Kasumi-1 (cell line): ENCODE measurements at places on chromosomes 2 and 18.

DNA sequence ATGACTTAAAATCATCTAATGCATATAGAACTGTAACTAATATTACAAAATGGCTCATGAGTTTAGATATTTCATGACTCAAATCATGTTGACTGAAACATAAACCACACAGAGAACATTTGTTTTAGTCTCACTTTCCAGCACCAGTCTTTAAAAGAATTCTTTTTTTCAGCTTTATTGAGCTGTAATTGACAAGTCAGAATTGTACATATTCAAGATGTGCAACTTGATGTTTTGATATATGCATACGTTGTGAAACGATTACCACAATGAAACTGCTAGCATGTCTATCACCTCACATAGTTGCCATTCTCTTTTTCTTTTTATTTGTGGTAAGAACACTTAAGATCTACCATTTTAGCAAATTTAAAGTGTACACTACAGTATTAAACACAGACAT is 25.0 kb upstream of the TMEM178A start:
- DNase-seq: no peak

- no peak for DNase-seq
Measured at GRCh38 chr2:150491943-150492342, 4.5 kb upstream of the RND3 start.

DNA sequence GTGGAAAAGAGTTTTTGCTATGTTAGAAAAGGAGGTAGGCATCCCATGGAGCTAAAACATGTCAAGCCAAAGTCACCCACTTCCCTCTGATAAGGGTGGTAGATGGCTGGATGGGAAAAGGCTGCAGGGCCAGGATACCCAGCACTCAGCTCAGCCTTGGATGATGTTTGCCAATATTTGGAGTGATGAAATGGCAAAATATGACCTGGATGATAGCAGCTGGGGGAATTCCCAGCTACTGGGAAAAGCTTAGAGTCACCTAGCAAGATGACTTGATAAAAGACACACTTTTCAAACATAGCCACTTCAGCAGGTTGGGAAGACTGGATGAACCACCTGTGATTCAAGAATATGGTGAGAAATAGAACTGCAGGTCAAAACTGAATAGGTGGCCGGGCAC is 10.1 kb downstream of the RFX8 start:
- no peak for DNase-seq

DNA sequence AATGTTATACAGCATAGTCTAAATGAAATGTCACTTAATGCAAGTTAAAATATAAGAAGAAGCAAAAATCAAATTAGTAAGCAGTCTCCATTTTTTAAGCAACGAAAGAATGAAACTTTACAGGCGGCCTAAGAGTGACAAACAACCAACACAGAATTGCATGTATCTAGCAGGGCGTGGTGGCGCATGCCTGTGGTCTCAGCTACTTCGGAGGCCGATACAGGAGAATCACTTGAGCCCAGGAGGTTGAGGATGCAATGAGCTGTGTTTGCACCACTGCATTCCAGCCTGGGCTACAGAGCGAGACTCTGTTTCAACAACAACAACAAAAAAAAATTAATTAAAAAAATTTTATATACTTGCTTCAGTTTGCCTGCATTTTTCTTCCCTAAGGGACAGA is 16.6 kb downstream of the RBMS1 start:
- DNase-seq: no peak

GRCh38 chr2:134640494-134640893 is 78.3 kb downstream of the TMEM163 start:
- DNase-seq: no peak

DNA sequence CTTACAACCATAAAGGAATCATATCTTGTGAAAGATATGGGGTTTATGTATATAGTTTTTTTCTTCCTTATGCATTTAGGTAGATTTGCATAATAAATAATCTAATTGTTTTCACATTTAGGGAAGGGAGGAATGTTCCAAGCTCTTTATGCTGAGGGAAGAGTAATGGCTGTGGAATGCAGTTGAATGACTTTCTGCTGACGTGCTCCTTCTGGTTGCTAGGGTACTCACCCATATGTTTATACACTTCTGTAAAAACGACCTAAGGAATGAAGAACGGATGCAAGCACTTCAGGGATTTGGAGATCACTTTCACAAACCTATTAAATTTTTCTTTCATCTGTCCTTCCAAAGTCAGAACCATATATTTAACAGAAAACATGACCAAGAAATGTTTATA is 29.2 kb upstream of the PPP4R1 start:
- no peak for DNase-seq

DNA sequence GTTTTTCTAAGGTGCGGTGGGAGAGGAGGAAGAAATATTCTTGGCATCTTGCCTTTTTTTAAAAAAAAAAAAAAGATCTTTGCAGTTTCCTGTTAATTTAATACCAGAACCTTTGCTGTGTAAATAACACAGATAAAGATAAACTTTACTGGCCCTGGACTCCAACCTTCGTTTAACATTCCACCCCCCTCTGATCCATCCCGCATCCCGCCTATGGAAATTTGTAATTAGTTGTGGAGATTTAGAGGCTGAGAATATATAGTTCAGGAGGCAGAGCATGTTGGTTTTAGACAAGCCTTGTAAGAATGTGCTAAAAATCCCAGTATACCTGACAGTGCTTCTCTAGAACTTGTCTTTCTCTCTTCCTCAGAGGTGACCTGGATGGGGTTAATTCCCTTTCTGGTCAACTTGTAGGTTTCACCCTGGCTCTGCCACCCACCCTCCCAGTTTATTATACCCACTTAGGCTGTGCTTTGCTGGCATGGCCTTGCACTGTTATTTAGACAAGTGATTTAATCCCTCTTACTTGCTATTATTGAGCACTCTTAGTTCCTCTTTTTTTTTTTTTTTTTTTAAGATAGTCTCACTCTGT is 2.9 kb upstream of the C2orf72 start:
- no peak for DNase-seq

- DNase-seq: peak; percentile 36
Measured at GRCh38 chr2:17719562-17720371, 33.8 kb downstream of the SMC6 start.

GRCh38 chr18:62522504-62523254 is at the start of gene ZCCHC2:
TSS of gene ZCCHC2 (plus strand) at chr18:62523025. CDS start at chr18:62523425, 400 bp downstream.
- DNase-seq: peak; percentile 93

GRCh38 chr2:103959174-103960128 is 894.5 kb upstream of the POU3F3 start:
- peak; percentile 47 for DNase-seq

- DNase-seq: no peak
Measured at GRCh38 chr2:240947607-240948006, 41.5 kb downstream of the CROCC2 start.

- DNase-seq: peak; percentile 44
Measured at GRCh38 chr2:231674587-231675338, 33.6 kb upstream of the PTMA start.

- peak; percentile 57 for DNase-seq
Measured at GRCh38 chr2:39377226-39377939, 59.7 kb downstream of the MAP4K3 start.

DNA sequence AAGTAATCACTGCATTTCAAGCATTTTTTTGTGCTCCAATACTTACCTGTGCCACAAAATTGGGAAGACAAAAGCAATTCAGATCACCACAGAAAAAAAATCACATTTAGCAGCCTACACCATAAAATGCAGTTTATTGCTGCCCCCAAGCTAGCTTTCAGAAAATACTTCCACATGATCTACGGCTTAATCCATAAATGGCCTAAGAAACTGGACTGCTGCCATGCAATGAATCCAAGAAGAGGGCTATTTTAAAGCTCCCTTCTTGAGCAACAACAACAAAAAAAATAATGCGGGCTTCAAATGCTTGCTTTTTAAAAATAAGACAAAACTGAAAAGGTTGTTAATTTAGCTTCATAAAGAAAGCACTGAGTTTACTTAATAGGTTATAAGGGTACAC is 272.3 kb downstream of the RAD51AP2 start:
- DNase-seq: no peak

DNA sequence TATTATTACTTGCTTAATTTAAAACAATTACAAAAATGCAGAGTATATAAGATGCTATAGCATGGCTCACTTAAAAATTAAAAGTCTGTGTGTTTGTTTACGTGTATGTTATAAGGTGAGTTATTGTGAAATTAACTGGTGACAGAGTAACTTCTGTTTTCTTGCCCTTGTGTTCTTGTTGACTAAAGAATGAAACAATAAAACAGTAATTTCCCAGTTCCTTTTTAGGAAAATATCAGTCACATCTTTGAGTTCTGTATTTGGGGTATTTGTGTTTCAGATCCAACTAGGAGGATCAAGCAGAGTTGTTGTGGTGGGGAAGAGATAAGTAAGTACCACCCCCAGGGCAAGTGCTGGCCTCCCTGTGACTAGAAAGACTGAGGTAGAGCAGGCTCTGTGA is 143.6 kb downstream of the CCDC148 start:
- DNase-seq: no peak

DNA sequence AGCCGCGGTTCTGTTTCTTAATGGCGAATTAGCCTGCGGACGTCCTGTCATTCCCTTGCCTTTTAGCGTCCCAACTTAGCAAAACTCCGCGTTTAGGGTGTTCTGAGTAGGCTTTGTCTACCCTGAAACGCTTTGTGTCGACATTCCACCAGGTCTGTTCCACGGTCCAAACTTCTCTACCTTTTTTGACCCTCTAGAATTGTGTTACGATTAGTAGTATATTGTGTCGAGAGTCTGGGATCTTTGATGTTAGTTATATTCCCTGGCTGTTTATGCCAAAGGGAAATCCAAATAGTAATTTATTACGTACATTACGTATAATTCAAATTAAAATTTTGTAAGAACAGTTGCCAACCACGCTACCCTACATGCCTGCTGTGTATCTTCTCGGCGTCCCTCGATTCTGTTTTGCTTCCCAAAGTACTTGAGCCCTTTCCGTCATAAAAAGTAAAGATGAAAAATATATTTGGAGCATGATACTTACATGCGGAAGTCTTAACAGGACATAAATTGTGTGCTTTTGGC is 495 bp upstream of the TTC32 start:
- DNase-seq: peak; percentile 24

DNA sequence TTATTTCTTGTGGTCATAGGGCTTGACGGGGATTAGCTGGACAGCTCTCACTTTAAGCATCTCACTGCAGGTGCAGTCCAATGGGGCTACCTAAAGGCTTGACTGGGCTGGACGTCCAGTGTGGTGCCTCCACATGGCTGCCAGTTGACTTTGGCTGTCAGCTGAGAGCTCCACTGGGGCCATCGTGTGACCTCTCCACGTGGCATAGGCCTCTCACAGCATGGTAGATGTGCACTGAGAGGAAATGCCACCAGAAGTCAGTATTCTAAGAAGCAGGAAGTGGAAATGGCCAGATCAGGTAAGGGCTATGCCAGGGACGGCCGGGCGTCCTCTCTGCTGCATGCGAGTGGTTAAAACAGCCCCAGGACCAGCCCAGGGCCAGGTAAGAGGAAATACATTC is 105.2 kb upstream of the TWIST2 start:
- no peak for DNase-seq

- no peak for DNase-seq
Measured at GRCh38 chr18:23573020-23573419, 13.3 kb downstream of the NPC1 start.

GRCh38 chr2:138724327-138724726 is 55.9 kb downstream of the NXPH2 start:
- no peak for DNase-seq

DNA sequence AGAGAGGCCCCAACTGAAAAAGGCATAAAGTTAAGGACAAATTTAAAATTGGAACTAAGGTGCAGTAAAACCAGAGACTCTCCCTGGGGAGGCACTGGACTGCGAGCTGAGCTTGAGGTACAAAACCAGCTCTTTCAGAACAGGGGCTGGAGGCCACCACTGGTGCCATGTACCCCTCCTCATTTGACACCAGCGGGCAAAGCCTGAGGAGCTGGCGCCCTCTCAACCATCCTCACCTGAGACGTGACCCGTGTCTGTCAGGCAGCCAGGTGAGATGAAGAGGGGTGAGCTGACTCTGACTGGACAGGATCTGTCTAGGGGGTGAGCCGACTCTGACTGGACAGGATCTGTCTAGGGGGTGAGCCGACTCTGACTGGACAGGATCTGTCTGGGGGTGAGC is 68.5 kb downstream of the TMEM18 start:
- no peak for DNase-seq

DNA sequence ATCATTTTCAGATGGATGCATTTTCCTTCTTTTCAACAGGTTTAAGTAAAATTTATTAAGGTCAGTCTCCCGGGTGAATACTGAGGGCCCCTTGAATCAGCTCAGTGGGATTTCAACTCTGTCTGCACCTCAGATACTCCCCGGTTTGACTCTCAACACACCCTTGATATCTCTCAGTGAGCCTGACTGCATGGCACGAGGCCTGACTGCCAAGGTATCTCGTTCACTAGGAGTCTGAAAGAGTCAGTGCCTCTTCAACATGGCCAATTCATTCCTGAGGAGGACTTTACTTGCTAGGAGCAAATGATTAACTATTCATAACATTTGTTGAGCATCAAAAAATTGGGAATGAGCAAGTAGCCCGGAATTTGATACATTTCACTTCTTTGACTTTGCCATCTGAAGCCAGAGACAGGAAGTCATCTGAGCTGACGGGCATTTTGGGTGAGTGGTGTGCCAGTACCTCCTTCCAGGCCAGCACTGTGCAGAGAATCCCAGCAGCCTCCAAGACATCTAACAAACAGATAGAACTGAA is 81.0 kb downstream of the VAPA start:
- no peak for DNase-seq

GRCh38 chr2:215455958-215456357 is 20.1 kb upstream of the FN1 start:
- DNase-seq: no peak

DNA sequence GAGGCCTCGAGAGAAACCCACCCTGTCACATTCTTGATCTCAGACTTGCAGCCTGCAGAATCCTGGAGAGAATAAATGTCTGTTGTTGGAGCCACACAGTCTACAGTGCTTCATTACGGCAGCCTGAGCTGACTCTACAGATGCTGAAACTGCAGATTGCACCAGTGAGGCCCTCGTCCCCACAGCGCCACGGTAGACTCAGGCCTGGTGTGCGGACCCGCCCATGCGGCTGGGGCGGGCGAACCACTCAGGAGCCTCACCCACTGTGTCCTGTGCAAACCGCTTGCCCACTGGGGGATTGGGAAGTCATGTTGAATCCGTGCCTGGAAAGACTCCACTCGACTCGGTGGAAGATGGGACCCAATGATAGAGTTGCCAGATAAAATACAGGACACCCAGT is 125.2 kb upstream of the COPS8 start:
- no peak for DNase-seq
